Left ventricle myocardium inferior (tissue), 1 donor: ENCODE measurements at places on chromosomes 1 and 21.

DNA sequence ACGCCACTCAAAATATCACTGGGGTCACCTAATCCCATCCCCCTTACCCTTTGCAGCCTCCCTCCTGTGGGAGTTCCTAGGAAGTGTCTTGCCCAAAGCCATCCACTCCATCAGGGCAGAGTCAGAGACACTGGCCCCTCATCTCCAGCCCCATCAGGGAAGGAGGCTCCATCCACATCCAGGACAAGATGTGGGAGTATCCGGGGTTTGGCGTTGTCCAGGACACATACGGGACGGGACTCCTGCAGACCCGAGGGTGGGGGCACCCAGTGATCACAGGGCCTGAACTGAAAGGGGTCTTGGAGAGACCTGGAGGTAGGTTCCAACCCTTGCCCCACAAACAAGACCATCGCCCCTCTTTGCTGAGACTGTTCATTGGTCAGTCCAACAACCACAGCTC lies 348.2 kb downstream of the MATN1 start:
- DNase-seq = no peak

GRCh38 chr1:30692948-30693301 lies 30.5 kb downstream of the MATN1 start:
- no peak for DNase-seq

DNA sequence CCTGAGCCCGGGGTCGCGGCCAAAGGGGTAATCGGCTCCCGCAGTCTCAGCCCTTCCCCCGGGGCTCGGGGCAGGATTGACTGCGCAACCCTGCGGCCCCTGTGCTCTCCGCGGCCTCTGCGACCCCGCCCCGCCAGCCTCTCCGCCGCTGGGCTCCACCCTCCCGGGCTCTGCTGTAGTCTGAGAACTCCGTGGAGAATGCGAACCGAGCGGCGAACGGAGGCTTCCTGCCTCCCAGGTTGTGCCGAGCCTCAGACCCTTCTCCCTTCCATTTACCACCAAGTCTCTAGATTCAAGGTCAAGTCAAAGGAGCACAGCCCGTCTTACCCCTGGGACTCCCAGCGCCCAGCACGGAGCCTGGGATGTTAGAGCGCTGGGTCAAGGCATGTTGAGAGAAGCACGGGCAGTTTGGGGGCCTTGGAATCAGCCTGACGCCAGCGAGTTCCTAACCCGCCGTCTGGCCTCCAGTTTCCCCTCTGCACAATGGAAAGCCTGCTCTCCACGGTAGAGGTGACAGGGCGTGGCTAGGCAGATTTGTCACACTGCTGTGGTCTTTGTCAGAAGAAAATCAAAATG lies 3.0 kb downstream of the ATP2B4 start:
- DNase-seq = peak; percentile 82

GRCh38 chr1:64687725-64688327 lies 57.0 kb upstream of the RAVER2 start:
- DNase-seq = no peak

- no peak for DNase-seq
Measured at GRCh38 chr1:40768146-40768990, 15.2 kb upstream of the KCNQ4 start.

DNA sequence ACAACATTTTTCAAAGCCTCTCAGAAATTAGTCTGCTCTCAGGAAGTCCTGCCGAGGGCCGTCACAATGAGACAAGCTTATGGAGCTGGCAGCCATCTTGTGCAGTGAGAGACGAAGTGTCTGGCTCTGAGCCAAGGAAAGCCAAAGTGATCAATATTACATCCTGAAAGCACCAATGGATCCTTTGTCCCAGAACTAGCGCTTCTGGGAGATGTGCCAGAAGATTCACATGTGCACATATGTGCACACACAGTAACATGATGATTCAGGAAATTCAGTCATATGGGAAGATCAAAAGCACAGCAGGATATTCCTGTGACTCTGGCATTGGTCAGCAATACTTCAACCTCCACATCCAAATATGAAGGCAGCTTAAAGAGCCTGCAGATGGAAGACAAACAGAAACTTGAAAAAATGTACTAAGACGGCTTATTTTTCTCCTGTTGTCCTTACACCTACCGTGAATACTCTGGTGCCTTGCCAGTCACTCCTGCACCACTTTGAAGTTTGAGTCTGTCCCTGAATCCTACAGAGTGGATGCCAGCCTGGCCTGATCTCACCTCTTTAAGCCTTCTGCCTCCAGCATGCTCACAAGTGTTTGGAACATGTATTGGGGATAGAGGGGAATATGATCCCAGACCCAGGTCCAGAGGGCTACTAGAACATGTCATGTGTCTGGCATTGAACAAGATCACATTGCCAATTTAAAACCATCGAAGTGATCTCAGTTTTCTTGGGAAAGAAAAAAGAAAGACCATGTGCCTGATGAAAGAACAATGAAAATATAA lies 44.5 kb upstream of the PRRX1 start:
- DNase-seq = no peak

DNA sequence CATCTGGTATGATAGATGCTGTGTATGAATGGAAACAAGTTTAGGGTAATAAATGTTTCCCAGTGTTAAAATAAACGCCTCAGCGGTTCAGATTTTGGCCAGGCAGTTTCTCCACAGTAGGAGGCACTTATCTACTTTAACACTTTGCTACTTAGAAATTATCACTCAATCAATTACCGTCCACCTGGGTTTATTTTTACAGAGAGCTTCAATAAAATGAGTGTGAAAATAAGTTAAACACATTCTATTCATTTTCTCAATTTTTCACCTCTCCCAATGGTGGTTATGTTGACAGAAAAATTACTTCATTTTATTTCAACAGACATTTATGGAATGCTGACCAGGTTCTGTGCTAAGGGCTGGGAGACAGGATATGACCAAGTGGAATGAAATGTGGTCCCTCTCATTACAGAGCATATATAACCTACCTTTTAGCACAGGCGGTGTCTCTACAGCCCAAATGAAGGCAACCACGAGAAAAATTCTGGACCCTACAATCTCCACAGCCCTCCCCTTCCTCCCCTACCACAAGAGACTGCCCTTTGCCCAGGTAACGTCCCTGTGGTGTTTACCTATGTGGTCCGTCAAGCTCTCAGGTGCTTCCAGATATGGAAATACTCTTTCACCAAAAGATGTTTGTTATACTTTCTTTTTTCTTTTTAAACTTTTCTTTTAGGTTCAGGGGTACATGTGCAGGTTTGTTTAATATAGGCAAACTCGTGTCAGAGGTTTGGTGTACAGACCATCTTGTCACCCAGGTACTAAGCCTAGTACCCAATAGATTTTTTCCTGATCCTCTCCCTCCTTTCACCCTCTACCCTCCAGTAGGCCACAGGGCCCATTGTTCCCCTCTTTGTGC lies 105.5 kb downstream of the HLCS start:
- no peak for DNase-seq

GRCh38 chr1:225554216-225554812 lies 98.6 kb downstream of the ENAH start:
- DNase-seq = no peak

DNA sequence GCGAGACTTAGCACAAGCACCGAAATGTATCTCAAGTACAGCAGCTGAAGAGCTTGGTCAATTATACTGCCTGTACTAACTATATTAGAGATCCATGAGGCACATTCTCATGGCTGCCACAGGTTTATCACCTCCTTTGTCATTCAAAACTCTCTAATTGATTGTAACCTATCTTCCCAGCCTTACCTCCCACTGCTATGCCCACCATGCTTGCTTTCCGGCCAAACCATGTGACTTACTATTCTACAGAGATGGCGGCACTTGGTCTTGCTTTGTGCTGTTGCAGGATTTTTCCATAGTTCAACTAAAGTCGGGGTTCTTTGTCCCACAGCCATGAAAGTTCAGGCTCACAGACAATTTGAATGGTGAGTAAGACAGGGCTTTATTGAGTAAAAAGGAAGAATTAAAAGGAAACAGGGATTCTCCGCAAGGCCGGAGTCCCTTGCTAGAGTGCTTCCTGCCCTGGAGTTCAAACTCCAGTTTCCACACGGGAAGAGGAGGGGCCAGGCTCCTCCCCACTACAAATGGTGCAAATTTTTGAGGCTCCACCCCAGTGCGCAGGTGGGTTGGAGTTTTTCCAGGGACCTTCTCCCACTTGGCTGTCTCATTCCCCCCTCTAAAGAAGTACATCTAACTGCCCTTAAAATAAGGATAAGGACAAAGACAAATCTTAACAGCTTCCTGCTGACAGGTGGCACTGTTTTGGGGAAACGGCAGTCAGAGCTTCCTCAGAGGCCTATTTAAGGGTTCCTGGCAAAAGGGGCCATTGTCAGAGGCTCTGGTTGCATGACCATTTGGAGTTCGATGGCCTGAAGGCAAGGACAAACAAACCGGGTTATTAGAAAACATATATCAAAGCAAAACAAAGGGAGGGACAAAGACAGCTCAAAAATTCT lies 28.7 kb downstream of the FMO2 start:
- DNase-seq = no peak

- no peak for DNase-seq
Measured at GRCh38 chr1:22140694-22141093, 2.2 kb downstream of the WNT4 start.

DNA sequence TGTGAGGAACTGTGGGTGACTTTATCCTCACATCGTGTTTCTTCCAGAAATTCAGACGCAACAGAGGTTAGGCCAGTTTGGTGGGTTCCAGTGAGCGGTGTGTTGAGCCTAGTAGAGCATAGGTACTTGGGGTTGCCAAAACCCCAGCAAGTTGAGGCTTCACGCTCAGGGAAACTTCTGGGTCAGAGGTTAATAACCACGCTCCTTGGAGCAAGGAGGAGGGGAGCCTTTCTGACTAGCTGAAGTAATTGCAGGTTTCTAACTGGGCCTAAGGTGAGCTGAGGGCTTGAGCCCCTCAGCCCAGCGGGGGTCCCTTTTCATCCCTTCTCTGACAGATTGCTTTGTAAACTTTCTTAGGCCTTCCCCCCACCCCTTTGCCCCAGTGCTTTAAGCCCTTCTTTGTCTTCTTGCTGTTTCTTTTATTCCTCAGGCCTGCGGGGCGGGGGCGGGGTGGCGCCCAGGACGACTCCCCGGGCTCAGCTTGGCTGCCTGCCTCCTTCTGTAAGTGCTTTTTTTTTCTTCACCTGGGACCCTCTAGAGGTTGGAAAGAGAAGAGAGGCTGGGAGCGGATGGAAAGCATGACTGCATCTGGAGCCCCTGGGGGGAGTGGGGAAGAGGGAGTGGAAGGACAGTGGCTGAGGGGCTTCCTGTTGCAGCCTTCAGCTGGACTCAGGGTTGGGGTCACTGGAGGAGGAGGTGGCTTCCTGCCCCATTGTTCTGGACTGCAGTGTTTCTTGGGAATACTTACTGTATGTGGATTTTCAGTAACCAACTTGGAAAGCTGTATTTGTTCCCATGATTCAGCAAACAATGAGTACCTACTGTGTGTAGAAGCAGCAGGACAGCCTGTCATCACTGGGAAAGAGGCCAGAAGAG lies 1.3 kb upstream of the ZNF436 start:
- DNase-seq = no peak

DNA sequence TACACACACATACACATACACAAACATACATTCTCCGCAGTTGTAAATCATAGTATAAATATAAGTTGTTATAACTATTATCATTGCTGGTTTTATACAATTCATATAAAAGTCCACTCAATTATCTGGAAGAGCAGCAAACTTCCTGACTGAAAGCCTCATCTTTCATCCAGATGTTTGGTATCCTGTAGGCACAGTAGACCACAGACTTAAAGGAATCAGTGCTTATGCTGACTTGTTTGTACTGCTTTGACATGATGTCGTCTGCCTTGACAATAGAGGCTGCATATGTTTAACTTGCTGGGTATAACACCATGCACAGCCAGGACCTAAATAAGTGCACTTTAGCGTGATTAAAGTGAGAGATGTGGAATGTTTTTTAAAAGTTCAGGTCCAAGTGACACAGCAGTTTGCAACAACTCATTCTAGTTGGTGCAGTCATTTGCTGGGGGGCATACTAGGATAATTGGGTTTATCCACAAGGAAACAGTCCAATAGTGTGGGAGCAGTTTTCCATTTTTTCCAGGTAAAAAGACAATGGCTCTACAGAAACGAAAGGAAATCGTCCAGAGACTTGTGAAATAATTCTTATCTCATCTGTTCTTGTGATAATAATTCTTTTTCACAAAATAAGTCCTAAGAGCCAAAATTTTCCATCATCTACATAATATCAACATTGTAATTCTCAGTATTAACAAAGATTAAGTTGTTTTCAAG lies 110.3 kb upstream of the TSPAN2 start:
- DNase-seq = no peak

- DNase-seq = no peak
Measured at GRCh38 chr21:36207577-36208320, 51.1 kb downstream of the DOP1B start.

DNA sequence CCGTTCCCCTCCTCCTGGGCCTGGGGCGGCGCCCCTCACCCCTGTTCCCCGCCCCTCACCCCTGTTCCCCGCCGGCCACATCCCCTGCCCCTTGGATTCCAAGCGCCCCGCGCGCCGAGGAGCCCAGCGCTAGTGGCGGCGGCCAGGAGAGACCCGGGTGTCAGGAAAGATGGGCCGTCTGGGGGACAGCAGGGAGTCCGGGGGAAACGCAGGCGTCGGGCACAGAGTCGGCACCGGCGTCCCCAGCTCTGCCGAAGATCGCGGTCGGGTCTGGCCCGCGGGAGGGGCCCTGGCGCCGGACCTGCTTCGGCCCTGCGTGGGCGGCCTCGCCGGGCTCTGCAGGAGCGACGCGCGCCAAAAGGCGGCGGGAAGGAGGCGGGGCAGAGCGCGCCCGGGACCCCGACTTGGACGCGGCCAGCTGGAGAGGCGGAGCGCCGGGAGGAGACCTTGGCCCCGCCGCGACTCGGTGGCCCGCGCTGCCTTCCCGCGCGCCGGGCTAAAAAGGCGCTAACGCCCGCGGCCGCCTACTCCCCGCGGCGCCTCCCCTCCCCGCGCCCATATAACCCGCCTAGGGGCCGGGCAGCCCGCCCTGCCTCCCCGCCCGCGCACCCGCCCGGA lies at the start of gene TP73:
TSS of gene TP73 (plus strand) at position 587 of the 618 bp plus-strand sequence. CDS start 29,850 bp downstream, outside the sequence.
- no peak for DNase-seq

DNA sequence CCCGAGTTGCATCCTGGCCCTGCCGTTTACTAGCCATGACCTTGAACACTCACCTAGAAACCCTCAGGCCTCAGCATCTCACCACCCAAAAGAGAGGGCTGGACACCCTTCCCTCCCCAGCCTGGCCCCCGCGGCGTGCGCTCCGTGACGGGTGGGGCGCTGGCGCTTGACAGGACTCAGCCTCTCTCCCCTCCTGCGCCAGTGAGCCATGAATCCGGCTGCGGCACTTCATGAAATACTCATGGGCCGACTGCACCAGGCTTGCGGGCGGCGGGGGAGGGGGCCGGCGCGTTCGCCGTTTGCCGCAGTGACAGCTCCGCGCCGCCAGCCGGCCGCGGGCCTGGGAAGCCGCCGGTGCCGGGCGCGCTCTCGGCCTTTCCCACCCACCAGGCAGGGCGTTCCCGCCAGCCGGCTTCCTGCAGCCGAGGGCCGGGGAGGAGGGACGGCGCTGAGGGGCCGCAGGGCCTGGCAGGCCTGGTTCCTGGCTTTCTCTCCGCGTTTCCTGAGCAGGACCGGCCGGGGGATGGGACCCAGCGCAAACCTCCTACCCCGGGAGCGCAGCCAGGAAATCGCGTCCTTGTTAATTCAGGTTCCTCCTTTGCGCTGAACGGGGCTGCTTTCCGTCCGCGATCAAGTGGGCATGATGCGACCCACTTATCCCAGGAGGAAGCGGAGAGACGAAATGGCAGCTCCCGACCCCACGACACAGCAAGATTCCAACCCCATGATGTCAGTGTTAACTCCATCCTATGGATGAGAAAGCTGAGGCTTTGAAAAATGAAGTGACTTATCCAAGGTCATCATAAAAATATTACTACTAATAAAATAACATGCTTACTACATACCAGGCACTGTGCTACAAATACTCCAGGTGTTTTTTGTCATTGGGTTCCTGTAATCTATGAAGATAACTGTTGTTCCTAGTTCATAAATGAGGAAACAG lies 9.1 kb upstream of the LUZP1 start:
- DNase-seq = peak; percentile 88
